ENCODE measurements at places on chromosomes 11 and 22.

DNA sequence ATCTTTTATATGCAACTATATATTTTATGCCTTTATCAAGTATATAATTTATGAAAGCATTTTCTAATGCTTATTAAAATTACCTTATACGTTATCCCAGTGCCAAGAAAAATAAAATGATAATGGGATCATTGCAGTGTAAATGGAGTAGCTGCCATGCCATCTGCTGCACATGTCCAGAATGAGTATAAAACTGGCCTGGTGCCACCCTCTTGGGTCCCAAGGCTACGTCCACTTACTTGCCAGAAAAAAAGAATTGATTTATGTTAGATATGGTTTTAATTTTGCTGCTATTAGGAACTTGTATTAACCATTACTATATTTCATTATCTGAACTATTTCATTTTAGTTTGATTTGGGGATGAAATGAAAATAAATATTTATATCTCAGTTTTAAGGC is 1127.1 kb upstream of the CNTN5 start:
- DNase-seq = no peak

GRCh38 chr11:11155962-11156815 is 196.9 kb downstream of the CSNK2A3 start:
- no peak for DNase-seq

- no peak for DNase-seq
These were observed 79.5 kb upstream of the TTC12 start for GRCh38 chr11:113234888-113235287.

- DNase-seq = peak; percentile 85
These were observed 28.5 kb downstream of the LRP4 start for GRCh38 chr11:46889689-46890475.

- no peak for DNase-seq
These were observed 56.2 kb upstream of the RCN1 start for GRCh38 chr11:32034680-32035079.

All from AG08395 (cell line).